ENCODE measurements at places on chromosomes 13 and 19. TPM values are rescaled to one million over a fixed set of nuclear protein-coding genes. Genes with fewer than 3 reads are reported as not detected.

CCDC194 gene
- not detected for total RNA-seq

C19orf44 gene
- 5.2 TPM for total RNA-seq

FBN3 gene
- total RNA-seq = not detected

ZNF534 gene
- total RNA-seq = not detected

PLK5 gene
- not detected for total RNA-seq

MEIOSIN gene
- total RNA-seq = 0.40 TPM

Measured in A375 (cell line).